Neural progenitor cell (in vitro differentiated cells): ENCODE measurements at places on chromosomes 4 and X.

DNA sequence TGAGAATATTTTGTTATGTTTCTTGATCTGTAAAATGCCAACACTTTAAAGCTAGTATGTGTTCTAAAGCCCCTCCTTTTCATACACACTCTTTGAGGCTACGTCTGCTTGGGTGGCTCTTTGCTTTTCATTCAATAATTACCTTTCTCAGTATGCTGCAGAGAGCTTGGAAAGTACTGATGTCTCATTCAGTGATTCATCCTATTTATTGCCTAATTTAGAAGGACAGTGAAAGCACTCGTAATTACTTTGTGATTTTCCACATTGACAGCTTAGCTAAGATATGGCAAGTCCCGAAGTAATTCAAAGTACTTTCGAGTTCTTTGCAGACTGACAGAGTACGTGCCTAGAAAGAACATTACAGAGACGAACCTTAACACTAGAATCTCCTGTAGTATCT lies 57.2 kb downstream of the BMP15 start:
- no peak for DNase-seq

DNA sequence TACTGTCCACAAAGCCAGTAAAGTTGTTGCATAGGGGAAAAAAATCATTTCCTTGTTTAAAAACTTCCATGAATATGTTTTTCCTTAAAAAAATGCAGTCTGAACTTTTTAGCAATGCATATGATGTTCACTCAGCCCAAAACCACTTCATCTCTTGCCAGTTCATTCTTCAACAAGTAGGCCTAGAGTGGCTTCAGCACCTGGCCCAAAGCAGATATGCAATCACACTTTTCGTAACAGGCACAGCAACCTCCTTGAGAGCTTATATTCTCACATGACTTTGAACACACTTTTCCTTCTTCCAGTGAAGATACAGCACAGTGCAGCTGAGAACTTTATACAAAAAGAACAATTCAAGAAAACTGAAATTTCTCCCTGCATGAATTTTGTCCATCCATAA lies 128.6 kb downstream of the ADAMTS3 start:
- no peak for DNase-seq

DNA sequence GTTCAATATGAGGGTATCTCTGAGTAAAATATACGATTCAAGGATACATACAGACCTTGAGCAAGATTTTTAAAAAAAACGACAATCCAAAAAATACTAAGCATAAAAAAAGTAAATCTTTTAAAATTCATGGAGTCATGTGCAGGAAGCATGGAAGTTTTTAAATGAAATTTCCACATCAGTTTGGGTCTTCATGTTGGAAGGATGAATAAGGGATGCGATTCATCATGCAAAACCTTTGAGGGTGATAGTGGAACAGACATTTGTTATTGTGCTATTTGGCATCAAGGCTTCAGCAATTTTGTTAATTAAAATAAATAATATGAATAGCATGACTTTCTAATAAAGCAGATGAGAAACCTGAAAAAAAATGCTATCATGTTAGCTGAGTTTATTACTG lies 815.0 kb upstream of the PCDH10 start:
- DNase-seq: no peak

DNA sequence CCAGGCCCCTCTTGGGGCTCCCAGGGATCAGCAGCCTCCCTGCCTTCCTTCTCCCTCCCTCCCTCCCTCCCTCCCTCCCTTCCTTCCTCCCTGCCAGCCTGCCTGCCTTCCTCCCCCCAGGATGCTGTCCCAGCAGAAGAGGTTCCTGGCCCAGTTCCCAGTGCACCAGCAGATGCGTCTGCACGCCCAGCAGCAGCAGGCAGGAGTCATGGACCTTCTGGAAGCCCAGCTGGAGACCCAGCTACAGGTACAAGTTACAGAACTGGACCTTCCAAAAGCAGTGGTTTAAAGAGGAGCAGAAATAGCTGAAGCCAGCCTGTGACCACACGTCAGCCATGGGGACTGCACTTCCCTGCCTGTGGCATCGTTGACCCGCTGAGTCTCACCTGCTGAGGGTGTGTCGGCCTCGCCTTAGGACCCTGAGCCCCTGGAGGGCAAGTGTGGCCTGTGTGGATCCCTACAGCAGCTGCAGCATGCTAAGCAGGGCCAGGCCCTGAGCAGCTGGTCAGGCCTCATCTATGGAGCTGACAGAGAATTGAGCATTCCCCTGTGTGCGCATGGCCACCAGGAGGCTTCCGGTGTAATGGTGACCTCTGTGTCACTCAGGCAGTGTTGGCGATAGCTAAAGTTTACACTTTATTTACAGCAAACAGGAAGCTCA lies 84.7 kb downstream of the CRMP1 start:
- DNase-seq: no peak

- peak; percentile 45 for DNase-seq
Observed at GRCh38 chr4:103915224-103915869, 195.6 kb upstream of the TACR3 start.

DNA sequence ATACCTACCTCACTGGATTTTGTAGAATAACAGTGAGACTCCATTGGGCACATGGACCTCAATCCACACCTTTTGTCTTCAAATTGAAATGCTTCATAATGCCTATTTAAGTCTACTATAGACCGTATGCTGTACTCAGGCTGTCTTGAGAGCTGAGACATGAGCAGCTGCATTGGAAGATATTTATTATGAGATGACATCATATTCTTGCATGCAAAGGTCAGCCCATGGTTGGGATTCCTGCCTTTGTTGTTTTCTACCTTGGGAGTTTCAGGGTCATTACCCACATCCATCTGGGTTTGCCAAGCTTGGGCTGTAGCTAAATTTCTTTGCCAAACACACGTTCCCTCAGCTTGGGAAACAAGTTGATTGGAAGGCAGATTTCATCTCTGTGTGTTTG lies 33.2 kb upstream of the MAMLD1 start:
- DNase-seq: no peak

- DNase-seq: peak; percentile 82
Observed at GRCh38 chrX:136953867-136954787, 73.6 kb upstream of the RBMX start.

DNA sequence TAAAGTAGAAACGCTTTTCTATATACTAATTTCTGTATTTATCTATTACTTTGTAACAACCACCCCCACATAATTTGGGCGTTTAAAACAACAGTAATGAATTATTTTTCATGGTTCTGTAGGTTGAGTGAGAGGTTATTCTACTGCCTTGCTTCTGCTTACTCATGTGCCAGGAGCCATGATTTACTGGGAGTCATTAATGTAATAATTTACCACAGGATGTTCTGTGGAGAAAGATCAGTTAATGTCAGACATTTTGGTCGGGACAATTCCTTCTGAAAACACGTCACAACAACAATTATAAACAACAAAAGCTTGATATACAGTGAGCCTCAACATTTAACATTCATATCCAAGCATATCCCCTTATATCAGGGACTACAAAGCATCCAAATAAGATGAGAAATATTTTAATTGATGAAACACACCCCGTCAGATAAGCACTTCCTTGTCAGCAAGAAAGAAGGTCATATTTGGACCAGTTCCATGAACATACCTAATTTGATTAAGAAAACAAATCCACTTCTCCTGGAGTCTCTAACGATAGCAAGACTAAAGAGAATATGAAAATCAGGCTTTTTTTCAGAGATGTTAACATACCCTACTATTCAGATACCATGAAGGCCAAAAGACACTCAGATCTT lies 238.5 kb downstream of the PRDM5 start:
- no peak for DNase-seq

- peak; percentile 15 for DNase-seq
Observed at GRCh38 chrX:47723689-47724088, 64.7 kb upstream of the UXT start.

- DNase-seq: no peak
Observed at GRCh38 chr4:166675411-166675810, 558.9 kb downstream of the SPOCK3 start.

DNA sequence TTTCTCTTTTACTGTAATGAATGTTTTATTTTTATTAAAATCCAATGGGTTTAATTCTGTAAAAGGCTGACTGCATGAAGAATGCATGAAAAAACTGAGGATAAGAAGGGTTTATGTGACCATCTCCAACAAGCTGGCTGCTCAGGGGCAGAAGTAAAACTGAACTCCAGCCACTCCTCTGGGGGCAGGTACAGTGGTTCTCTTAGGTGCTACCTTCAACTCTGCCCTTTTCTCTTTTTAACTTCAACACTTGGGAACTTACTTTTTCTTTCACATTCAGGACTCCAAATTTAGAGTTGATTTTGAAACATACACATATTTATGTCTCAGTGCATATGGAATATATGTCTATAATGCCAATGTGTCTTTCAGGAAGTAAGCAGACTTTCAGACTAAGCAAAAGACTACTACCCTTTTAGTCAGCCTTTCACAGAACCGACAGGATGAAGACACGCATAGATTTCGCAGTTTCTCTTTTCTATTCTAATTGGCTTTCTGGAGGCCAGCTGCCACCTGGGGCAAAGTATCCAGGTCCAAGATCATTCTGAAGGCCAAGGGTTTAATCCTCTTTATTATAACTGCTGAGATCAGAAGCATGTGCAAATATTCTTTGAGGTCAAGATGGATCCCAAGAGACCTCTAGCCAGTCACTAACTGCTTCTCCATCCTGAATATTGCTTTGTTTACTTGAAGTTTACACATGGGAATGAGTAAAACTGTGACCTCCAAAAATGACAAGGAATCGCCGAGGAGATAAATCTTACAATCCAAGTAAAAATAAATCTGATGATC lies 30.7 kb downstream of the HS3ST1 start:
- DNase-seq: no peak

- peak; percentile 96 for DNase-seq
Observed at GRCh38 chrX:30889147-30890140, at the start of gene TAB3. Gene TAB3, minus strand, starts transcription at chrX:30889254. Its CDS starts 29,666 bp downstream, at chrX:30859588.

- DNase-seq: no peak
Observed at GRCh38 chrX:71111141-71111843, at the start of gene IL2RG. Gene IL2RG, minus strand, starts transcription at chrX:71111577. Its CDS starts 38 bp downstream, at chrX:71111539.

GRCh38 chr4:102601586-102602227 lies 100.5 kb downstream of the NFKB1 start:
- DNase-seq: no peak

- no peak for DNase-seq
Observed at GRCh38 chrX:136635235-136635634, 12.7 kb upstream of the CD40LG start.

DNA sequence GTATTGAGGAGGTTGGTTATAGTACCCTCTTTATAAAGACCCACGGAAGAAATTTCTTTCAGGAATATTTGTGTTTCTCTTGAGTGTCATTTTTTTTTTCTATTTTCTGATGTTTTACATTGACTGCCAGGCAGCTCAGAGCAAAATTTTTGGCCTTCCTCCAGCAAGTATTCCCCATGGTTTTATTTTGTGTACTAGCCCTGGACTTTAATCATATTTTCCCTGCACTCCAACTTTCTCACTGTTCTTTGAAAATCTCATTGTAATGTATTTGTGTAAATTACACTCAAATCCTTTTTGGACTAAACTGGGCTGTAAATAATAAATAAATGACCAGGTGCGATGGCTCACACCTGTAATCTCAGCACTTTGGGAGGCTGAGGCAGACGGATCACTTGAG lies 45.6 kb upstream of the USP46 start:
- DNase-seq: no peak

DNA sequence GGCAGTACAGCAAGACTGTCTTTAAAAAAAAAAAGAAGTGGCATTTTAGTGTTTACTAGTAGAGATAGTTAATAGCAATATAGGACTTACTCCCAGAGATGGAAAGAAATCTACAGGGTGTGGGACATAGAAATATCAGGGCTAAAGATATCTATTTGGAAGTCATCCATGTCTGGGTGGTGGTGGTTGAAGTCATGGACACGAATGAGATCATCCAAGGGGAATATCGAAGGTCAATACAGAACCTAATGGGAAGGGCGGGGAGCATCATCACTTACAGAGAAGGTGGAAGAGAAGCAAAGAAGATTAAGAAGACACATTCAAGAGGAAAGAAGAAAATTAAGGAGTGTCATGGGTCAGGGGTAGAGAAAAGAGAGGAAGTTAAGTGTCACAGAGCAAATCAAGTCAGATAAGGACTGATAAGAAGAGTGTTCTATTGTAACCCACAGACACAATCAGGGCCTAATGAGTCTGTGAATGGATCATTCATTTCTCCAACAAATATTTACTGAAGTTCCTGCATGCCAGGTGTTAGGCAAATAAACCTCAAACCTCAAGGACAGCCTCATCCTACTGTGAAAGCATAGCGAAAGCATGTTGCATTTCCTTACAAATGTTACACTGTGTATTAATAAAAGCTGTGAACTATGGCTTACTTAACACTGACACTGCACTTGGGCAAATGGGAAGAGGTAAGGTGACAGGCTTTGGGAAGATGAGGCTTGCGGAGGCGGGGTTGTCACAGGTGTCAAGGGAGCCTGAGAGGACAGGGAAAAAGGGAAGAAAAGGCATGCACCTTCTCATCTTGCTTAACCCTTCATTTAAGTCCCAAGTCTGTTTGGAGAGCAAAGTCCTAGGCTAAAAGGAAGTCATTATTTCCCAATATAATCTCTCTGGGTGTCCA lies 65.3 kb downstream of the ELOVL6 start:
- no peak for DNase-seq

GRCh38 chr4:95114521-95114920 lies 356.8 kb downstream of the BMPR1B start:
- no peak for DNase-seq

DNA sequence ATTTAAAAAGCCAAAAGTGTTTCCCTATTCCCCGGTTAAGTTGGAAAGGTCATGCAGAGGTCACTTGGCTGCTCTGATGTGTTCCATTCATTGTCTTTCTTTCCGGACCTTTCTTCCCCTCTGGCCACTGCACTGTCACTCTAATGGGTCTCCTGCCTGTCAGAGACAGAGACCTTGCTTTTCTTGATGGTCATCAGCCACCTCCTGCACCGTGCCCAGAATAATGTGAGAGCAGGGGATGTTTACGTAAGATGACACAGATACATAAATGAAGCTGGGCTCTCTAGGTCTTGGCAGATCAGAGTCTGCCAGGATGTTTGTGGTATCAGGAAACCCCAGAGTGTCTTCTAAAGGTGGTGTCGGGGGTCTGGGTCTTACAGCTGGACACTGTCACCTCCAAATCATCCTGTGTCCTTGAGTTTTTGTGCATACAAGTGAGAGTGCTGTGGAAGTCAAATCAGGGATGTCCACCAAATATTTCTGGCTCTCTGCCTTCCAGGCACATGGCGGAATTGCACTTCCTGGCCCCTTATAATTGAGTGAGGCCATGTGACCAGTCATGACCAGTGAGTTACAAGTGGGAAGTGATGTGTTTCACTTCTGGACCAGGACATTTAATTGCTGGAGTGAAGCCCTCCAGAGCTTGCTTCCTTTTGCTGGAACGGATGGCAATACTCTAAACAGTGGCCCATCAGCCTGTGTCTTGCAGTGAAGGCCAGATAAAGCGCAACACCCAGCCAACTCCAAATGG lies 130.6 kb upstream of the ATP6AP2 start:
- no peak for DNase-seq

DNA sequence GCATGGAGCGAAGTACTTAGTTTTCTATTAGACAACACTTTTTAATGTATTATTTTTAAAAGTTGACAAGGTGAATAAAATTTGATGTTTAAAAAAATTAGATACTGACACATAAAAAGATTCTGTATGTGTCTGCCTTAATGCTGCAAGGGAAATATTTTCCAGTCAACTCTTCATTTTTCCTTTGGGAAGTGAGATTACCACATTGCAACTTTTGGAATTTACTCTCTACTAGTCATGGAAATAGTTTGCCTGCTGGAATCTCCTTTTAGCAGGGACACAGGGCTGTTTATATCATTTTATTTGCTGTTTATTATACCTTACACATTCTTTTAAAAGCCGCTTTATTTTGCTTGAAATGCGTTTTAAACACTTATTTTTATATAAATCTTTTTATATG lies 135.1 kb downstream of the MID1 start:
- no peak for DNase-seq

GRCh38 chr4:139207247-139207646 lies 30.2 kb upstream of the ELF2 start:
- no peak for DNase-seq

GRCh38 chr4:1369479-1370079 lies 22.6 kb downstream of the UVSSA start:
- no peak for DNase-seq
